DMS153 (cell line): ENCODE measurements at places on chromosomes 12 and 14.

DNA sequence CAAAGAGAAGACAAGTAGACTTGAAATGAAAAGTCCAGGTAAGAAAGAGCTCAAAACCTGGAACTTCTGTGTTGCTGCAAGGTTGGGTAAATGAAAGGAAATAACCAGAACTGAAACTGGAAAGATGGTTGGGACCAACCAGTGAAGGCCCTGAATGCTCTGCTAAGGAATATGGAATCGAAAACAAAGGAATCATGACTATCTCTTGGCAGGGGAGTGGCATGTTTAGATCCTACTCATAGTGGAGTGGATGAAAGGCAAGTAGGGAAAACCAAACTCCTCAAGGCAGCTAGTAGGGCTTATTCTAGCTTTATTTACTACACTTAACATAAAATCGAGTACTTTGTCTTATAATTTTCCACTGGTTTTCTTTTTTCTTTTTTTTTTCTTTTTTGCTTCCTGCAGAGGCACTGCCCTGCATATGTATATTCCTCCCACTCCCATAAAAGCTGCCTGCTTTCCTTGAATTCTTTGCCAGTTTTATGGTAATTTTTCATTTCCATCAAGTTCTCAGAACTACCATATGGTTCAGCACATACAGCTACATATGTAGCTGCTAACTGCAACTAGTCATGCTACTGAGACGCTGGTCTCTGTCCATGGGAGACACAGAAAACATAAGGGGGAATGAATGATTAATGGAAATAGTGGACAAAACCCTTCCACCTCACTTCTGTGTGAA lies 247.1 kb upstream of the TMTC1 start:
- no peak for DNase-seq

GRCh38 chr12:92987362-92987761 lies 58.3 kb upstream of the EEA1 start:
- DNase-seq: peak; percentile 57

- peak; percentile 40 for DNase-seq
These were observed 16.4 kb downstream of the NAV3 start for GRCh38 chr12:77847060-77847541.

GRCh38 chr12:10634427-10634826 lies 21.0 kb upstream of the MAGOHB start:
- no peak for DNase-seq

GRCh38 chr12:131028587-131029338 lies 75.1 kb downstream of the ADGRD1 start:
- no peak for DNase-seq

- no peak for DNase-seq
These were observed 134.0 kb downstream of the DIO2 start for GRCh38 chr14:80077262-80077661.

DNA sequence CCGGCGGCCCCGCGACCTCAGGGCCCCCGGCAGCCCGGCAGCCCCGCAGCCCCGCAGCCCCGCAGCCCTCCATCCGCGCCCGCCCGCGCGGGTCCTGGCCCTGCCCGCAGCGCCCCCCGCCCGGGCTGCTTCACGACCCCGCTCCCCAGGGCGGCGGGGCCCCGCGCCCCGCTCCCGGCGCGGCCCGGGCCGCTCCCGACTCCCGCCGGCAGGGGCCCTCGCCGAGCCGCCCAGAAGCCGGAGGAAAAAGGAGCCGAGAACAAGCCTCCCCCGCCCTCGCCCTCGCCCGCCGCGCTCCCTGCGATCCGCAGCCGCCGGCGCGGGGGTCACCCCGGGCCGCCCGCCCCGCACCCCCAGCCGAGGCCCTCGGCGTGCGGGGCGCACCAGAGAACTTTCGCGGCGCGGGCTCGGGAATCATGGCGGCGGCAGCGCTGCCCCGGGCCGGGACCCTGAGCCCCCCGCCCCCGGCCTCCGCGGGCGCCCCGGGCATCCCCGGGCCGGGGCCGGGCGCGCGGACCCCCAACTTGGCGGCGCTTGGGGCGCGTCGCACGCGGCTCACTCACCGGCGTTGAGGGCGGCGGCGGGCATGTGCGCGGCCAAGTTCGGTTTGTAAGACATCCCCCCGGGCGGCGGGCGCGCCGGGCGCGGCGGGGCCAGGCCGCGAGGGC lies 521 bp downstream of the CDK2AP1 start:
- DNase-seq: no peak

DNA sequence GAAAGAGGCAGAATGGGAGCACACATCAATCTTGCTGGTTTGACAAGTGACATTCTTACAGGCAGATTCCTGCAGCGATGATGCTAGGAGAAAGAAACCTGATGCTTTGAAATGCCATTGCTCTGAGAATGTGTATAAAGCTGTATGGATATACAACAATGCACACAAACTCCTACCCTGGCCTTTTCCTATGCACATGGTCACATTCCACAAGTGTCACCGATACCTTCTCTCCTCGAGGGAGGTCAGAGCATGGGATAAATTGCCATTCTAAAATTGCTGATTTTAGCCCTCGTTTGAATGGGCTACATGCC lies 11.9 kb downstream of the FGF6 start:
- no peak for DNase-seq

- DNase-seq: no peak
These were observed 11.0 kb downstream of the KLHDC1 start for GRCh38 chr14:49703965-49704364.

GRCh38 chr12:53185582-53186153 lies 4.9 kb upstream of the CSAD start:
- no peak for DNase-seq

- no peak for DNase-seq
These were observed 66.5 kb upstream of the MON2 start for GRCh38 chr12:62400135-62400534.

DNA sequence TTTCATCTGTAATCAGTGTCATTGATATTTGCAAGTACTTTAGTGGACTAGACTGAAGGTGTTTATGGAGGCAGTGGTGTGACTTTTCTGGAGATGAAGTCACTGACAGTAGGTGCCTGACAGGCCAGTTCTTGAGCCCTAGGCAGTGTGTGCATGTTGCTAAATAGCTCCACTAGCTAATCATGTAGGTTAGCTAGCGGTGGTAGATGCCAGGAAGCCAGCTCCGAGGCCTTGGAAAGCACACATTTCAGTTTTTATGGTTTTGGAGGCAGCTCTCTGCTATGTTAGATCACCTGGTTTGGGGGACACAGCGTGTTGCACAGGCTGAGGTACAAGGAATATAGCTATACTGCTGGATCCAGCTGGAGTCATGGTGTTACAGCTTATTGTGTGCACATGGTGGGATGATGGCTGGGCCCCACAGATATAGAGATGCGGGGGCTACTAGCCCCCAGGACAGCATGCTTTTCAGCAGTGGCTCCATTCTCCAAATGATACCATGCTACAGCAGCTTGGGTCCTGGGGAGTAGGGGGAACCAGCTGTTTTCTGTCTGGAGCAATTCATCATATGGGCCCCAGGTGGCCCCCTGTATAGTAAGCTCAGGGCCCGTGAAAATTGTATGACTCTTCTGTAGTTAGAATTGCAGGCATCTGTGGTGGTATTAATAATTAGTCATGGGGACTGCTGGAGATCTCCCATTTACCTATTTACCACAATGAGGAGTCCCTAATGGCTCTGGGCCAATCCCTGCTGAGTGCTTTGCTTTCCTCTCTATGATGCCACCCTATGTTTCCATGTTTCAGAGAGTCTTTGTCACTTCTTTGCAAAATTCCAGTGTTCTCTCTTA lies 367.2 kb upstream of the LMO3 start:
- no peak for DNase-seq

DNA sequence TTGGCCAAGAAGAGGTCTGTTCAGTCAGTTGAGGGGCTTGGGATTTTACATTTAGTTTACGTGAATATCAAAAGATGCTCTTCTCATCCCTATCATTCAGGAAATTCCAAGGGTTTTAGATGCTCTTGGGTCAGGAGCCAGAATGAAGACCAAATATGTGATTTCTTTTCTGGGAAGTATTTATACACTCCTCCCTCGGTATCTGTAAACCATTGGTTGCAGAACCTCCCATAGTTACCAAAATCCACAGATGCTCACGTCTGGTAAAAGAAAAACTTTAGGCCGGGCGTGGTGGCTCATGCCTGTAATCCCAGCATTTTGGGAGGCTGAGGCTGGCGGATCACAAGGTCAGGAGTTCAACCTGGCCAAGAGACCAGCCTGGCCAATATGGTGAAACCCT lies 75.9 kb downstream of the TNFAIP2 start:
- DNase-seq: no peak

- no peak for DNase-seq
These were observed 34.9 kb downstream of the PDE3A start for GRCh38 chr12:20403230-20403629.

- no peak for DNase-seq
These were observed 32.4 kb downstream of the YY1 start for GRCh38 chr14:100271247-100271939.

- DNase-seq: no peak
These were observed 210.7 kb upstream of the ATP2B1 start for GRCh38 chr12:89919241-89919906.

- no peak for DNase-seq
These were observed 1.4 kb upstream of the BCAT1 start for GRCh38 chr12:24950231-24950834.

DNA sequence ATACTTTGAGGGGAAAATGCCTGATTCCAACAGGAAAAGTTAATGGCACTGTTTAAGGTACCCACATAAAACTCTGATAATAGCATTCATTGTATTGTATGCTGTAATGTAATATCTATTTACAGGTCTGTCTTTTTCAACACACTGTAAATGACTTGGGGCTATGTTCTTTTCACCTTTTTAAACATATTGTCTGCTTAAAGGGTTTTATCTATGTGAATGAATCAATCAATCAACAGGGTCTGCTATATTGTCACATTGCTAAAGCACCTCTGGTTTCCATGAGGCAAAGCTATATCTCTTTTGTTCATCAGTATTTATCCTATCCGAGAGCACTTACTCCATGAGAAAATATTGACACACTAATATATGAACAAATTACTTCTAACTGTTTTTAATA lies 288.0 kb downstream of the SLC6A15 start:
- DNase-seq: no peak

GRCh38 chr14:90276646-90277367 lies 20.5 kb downstream of the PSMC1 start:
- no peak for DNase-seq

DNA sequence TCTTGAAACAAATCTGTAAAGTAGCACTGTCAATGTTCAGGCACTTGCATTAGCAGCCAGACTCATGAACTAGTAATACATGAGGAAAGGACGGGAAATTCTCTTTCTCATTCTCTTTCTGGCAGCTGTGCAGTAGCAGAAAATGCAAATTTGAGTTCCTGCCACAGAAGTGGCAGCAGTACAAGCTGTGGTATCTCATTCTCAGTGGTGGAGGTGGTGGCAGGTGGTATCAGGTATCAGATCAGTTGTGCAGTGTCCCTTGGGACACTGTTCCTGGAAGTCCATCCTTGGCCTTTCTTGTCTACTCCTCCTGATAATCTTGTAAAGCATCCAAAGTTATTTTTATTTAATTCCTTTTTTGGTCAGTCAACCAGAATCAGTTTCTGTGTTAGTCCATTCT lies 103.0 kb downstream of the C12orf42 start:
- DNase-seq: no peak

DNA sequence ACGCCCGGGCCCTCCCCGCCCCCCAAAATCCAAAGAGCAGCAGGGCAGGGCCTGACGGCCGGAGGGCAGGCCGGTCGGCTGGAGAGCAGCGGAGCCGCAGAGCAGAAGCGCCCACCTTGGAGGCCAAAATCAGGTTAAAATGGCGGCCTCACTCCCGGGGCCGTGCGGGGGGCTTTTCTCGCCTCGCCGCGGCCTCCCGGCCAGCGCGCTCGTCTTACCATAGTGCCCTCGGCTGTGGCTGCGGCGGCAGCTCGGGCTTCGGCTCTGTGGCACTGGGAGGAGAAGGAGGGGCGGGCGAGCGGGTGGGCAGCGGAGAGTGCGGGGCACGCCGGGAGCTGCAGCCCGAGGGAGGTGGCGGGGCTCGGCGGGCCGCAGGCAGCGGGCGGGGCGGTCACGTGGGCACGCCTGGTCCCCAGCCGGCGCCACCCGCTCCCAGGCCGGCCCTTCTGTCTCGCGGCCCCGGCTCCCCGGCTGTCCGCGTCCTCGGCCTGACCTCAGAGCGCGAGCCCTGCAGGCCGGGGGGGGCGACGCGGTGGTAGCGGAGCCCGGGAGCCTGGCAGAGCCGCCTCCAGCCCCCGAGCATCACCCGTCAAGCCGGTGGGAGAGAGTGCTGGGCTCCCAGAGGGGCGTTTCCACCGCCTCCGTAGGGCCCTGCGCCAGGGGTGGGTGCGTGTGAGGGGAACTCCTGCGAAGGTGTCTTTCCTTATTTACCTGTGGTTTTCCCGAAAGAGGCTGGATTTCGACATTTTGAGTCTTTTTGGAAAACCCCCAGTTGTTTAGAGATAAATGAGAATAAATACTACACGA lies at the start of gene CFL2:
CFL2 (minus strand) TSS at position 274 of the 807 bp plus-strand sequence; CDS start at position 221, 53 bp downstream.
- DNase-seq: peak; percentile 27

- DNase-seq: no peak
These were observed 29.4 kb downstream of the DCP1B start for GRCh38 chr12:1974812-1975211.

GRCh38 chr12:1083889-1084262 lies 92.9 kb downstream of the ERC1 start:
- peak; percentile 53 for DNase-seq

DNA sequence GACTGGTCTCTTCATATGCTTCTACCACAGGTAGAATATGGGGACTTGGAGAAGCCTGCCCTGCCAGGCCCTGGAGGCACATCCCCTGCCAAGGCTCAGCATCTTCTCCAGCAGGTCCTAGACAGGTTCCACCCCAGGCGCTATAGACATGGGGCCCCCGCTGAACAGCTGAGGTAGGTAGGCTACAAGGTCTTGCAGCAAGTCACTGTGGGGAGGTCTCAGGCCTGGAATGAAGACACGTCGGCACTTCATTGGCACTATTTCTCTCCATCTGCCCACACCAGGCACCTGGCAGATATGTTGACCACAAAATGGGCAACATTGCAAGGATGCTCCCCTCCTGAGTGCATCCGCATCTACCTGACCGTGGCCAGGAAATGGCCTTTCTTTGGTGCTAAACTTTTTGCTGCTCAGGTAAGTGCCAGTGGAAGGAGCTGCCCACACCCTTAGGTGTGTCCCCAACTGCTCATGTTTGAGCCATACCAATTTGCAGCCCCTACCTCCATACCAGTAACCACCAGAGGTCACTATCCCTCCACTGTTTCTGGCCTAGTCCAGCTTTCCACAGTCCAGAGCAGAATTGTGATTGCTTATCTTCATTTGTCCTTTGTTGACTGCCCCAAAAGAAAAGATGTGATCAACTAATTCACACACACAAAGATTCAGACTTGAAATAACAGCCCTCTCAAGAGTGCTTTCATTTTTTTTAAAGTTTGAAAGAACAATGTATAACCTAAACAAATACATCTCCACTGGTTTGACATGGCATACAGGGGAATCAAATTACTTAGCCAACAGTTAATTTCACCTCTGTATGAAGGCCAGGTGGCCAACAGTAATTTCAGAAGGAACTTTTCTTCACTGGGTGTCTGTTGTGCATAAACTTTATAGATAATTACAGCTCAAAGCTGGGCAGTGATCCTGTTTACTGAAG lies 16.1 kb downstream of the PIGH start:
- DNase-seq: peak; percentile 3
